ENCODE measurements at places on chromosomes 6 and 20. TPM values are rescaled to one million over a fixed set of nuclear protein-coding genes. Genes with fewer than 3 reads are reported as not detected.

Gene BPIFB4
- not detected for total RNA-seq

Gene BPIFB3
- total RNA-seq: not detected

Gene FRMD1
- not detected for total RNA-seq

Gene NSFL1C
- total RNA-seq: 61.7 TPM

Gene NKX2-4
- not detected for total RNA-seq

Gene GPX5
- total RNA-seq: not detected

Gene CAGE1
- total RNA-seq: not detected

Gene CPNE1
- total RNA-seq: 121 TPM

Gene NHLRC1
- total RNA-seq: 2.9 TPM

Gene CCM2L
- total RNA-seq: 12.3 TPM

Gene SUMO4
- not detected for total RNA-seq

Gene RFX6
- total RNA-seq: not detected

Gene TMC2
- not detected for total RNA-seq

Gene LZTS3
- 4.8 TPM for total RNA-seq

Gene EYA2
- total RNA-seq: not detected

Gene EPM2A
- total RNA-seq: 2.2 TPM

Gene KCNK17
- not detected for total RNA-seq

Gene DEFB112
- not detected for total RNA-seq

Gene TMEM74B
- total RNA-seq: 1.4 TPM

All from mammary microvascular endothelial cell (primary cell).